ENCODE measurements at places on chromosomes 11 and 22.

DNA sequence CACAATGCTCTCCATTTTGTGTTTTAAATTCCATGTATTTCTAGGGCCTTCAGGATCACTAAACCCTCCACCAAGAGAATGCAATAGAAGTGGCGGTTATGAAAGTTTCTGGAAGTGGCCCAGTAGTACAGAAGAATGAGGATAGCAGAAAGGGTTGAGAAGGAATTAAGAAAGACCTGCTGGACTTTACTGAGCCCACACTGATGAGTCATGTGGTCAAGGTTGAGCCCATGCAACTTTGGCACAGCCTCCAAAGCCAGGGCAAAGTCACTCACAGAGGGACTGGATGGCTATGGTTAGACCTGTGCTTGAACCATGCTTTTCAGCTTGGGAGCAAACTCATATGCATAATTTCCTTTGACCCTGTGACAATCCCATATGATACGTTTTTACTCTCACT, 102.9 kb upstream of the PLET1 start:
- peak; percentile 54 for DNase-seq

- no peak for DNase-seq
Observed at GRCh38 chr22:46913351-46913750, 150.9 kb downstream of the TBC1D22A start.

DNA sequence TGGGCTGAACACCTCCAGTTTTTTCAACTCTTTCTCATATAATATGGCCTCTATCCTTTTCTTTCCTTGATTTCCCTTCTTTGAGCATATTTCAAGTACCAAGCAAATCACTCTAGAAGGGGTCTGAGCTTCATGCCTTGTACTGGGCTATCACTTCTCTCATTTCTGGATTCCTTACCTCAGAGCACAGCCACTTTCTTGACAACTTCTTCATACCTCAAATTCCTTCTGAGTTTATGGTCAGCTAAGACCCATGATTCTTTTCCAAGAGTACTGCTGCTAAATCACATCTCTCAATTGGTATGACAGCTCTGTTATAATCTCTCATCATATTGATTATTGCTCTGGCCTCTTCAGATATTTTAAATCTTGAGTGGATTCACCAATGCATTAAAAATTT, 224.8 kb upstream of the ZBED5 start:
- no peak for DNase-seq

GRCh38 chr22:23532731-23533130, 47.4 kb downstream of the IGLL1 start:
- DNase-seq: no peak

DNA sequence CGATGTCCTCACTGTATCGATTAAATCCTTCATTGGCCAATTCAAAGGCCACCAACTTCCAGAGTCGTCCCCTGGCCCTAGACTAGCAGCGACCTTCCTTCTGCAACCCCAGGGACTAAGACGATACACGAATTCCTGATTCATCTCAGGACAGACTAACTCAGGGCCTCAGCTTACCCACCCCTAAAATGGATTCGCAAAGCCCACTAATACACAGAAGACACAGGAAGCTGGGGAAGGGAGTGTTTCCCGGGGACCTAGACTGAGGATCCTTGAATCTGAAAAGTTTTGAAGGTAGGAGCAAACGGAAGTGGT, 509 bp downstream of the LAMTOR1 start:
- no peak for DNase-seq

GRCh38 chr11:6992457-6993417, 27.4 kb downstream of the ZNF214 start:
- DNase-seq: peak; percentile 82

- DNase-seq: no peak
Observed at GRCh38 chr11:131043251-131043650, 127.0 kb upstream of the SNX19 start.

GRCh38 chr11:28342716-28343115, 234.5 kb downstream of the METTL15 start:
- DNase-seq: no peak
